ENCODE measurements at places on chromosomes 16 and 17.

DNA sequence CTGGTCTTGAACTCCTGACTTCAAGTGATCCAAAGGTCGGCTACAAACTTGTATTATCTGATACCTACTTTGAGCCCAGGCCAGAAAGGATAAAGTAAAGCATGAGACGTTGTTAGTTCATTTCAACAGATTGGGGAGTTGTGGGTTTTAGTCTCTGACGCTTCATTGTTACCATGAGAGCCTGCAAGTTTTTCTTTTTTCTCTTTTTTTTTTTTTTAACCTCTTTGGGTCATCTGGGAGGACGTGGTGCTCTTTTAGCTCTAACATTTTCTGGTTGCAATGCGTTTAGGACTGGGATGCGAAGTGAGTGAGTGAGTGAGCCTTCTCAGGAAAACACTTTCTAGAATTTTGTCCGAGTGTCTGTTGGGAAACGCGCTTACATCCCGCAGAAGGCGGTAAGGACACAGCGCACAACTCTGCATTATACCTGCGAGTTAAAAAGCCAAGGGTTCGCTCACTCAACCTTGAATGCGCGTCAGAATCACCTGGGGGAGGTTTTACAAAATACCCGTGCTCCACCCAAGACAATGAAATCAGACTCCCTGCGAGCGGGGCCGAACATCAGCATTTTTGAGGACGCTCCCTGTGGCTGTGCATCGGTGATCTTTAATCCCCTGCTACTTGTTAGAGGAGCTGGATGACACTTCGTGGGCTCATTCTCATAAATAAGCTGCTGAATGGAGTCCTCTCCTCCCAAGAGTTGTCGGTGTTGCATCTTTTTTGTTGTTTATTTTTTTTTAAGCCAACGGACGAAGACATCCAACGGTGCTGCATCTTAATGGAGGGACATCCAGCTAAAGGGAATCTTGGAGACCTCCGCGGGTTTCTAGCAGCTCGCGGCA, 629 bp upstream of the RNF135 start:
- peak; percentile 29 for DNase-seq

DNA sequence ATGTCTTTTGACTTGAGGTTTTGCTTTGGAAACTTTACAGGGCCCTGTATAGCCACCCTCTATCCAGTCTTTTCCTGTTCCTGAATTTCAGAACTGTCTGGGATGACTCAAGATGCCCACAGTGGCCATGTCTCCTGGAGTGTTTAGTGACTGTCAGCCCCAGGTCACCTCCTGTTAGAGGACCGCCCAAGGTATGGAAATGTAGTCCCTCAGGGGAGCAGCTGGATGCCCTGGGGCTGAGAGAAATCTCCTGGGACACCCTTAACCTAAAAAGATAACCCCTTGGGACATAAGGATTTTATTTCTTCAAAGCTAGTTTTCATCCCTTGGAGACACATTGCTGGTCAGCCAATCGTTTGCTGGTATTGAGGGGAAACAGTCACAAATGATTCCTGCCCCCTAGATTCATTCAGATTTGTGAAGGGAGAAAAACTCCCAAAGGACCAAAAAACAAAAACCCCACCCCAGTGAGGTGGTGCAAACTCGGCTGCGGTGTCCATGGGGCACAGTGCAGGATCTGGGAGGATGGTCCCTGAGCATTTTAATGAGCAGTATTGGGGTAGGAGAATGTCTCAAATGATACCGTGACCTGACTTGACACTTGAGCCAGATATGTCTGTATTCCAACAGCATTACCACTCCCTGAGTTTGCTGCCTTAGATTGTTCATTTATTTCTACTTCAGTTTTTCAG, 1.7 kb downstream of the ZNF267 start:
- peak; percentile 10 for DNase-seq

DNA sequence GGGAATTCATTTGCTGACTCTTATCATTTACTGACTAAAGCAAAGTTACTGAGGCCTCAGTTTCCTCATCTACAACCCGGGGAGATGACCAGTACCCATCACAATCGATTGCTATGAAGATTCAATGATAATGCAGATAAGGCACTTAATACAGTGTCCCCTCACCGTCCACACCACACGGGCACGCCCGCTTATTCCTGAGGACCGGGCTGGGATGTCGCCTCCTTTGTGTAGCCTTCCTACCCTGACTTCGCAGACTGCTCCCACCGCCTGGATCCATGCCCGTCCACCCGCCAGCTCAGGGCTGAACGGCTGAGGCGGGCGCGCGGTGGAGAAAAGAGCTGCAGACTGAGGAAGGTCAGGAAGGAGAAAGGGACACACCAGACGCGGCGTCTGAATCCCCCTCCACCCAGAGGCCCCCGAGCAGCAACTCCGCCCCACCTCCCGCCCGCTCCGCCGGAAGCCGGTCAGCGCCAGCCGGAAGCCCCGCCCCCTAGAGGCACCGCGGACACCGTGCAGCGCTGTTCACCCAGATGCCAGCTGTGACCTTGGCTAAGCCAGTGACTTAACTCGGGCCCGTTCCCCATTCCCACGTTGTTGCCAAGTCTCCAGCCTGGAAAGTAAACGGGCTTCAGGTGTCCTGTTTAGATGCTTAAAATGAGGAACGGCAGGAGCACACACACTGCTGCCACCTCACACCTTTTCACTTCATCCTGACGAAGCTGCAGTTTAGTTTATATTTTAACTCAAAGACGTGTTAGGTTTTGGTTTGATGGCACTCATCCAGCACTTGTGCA, at the start of gene KRABD2:
KRABD2 (minus strand) TSS at position 434 of the 797 bp plus-strand sequence.
- peak; percentile 91 for DNase-seq

DNA sequence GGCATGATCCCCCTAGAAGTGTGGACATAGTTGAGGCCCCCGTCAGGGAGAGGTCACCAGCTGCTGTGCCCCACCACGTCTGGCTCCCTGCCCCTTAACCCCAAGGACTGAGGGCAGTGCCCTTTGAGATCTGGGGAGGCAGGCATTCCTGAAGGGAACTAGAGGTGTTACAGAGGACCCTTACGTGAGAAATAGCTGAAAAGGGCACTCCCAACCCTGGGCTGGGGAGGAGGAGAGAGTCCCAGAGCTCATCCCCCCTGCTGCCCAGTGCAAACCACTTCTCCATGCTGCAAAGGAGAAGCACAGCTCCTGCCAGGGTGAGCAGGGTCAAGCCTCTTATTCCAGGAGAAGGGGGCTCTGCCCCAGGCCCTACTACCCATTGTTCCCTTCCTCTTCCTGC, 10.3 kb upstream of the MINK1 start:
- no peak for DNase-seq

- no peak for DNase-seq
Measured at GRCh38 chr17:59420901-59421300, 89.4 kb downstream of the YPEL2 start.

GRCh38 chr16:57755061-57755684, 19.6 kb downstream of the KATNB1 start:
- DNase-seq = no peak

- DNase-seq = no peak
Measured at GRCh38 chr17:38334480-38335364, 9.0 kb downstream of the GPR179 start.

DNA sequence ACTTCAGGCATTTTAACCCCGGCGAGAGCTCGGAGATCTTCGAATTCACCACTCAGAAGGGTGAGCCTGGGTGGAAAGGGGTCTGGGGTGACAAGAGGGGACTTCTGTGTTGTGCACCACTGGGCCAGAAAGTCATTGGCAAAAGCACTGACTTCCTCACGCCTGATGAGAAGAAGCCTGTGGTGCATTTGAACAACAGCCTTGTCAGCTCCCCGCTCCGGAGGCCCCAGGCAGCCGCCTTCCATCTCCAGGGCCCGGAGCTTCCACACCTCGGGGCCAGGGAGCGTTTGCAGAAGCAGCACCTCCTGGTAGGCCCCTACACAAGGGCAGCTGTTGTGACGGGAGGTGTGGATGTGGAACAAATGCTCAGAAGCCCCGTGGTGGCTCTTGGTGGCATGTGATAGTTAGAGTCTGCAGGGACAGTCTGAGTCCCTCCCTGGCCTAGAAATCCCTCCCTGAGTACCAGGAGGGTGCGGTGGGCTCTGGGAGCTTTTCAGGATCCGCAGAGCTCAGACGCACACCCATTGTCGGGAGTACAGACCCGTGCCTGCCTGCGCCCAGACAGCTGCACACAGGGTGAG, 9.7 kb downstream of the CACNG1 start:
- DNase-seq = no peak

DNA sequence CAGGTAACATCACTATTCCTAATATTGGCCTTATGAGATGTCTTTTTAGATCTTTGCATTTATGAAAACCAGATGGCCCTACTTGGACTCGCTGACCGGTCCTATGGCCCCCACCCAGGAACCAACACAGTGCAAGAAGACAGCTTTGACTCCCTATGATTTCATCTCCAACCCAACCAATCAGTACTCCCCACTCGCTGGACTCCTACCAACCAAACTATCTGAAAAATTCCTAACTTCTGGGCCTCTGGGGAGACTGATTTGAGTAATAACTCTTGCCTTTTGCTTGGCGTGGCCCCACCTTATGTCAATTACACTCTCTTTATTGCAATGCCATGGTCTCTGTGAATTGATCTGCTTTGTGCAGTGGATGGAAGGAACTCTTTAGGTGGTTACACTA, 828.9 kb downstream of the CDH11 start:
- no peak for DNase-seq

DNA sequence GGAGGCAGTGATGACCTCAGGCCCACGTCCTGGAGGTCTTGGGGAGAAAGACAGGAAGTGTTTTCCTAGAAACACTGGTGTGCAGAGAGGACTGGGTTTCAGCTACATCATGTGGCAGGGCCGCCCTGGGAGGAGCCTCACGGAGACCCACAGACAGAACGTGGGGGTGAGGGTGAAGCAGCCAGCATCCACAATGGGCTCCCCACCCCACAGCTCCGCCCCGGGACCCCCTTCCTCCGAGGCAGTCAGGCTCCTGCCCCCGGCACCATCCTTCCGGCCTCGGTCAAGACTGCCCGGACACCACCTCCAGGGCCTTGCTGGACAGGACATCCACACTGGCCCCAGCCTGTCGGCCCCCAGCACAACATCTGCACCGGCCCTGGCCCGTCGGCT, 51.1 kb downstream of the LMF1 start:
- DNase-seq = no peak

Measured in NCI-H69 (cell line).